Nephron progenitor cell (in vitro differentiated cells): ENCODE measurements at places on chromosomes 1 and 21.

DNA sequence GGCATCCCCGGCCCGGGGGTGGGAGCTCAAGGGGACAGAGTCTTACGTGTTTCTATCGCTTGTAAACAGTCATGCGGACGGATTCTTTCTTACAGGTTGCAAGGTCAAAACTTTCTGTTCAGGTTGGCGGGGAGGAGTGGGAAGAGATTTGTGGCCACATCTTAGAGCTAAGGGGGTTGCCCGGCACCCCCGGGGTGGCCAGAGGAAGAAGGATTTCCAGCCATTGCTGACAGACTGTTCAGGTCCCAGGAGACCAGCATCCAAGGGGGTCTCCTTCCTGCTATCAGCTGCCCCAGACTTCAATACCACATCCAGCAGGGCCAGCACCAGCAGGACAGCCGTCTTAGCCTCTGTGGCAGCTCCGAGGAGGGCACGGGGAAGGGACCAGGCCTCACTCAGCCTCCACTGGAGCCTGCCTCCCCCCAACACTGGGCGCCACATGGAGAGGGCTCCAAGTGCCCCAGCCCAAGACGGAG lies 52.0 kb downstream of the KIF21B start:
- peaks cover 10% of the 10 kb centered on the region for H3K36me3 ChIP-seq
- H3K27me3 ChIP-seq: peaks cover 9% of the 10 kb centered on the region
- no peak overlapping the region for H3K4me3 ChIP-seq
- peak overlapping the region; percentile 32 for H3K27ac ChIP-seq
- H3K4me1 ChIP-seq: peaks cover 11% of the 10 kb centered on the region

DNA sequence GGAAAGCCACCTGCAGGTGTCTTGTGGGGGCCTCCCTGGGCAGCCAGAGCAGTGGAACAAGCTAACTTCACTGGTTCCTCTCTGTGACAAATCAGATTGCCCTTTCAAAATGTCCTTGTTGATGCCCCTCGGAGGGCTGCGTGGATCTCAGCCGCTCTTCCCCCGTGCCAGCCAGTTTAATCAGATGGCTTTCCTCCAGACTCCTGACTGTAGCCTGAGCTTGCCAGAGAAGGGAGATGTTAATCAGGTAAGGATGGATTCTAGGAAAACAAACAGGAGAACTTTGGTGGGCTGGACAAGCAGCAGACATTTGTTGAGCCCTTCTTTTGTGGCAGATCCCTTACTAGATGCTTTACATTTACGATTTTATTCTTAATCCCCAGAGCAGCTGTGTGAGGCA lies 88.2 kb downstream of the DMRTA2 start:
- H3K4me1 ChIP-seq: no peaks in the 10 kb centered on the region
- H3K27ac ChIP-seq: no peak overlapping the region
- no peaks in the 10 kb centered on the region for H3K36me3 ChIP-seq

DNA sequence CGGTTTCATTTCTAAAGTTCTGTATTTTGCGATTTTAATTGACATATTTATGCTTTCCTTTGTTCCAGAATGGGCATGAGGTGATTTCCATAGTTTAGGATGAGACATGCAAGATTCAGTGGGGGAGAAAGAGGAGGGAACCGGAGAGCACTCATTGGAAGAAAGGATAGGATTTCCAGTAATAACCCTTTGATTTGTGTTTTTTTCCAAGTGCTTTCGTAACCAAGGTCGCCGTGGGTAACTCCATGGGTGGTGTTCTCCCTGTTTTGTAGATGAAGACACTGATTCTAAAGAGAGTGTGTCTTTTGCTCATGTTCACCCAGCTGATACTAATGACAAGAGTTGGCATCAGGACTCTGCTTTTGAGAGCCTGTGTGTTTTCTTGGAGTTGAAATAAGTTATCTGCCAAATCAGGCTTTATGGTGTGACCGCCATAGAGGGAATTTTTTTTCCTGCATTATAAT lies 170.1 kb downstream of the DHRS3 start:
- no peak overlapping the region for H3K27ac ChIP-seq
- H3K4me3 ChIP-seq: no peak overlapping the region
- no peak for DNase-seq
- no peaks in the 10 kb centered on the region for H3K27me3 ChIP-seq
- peaks cover 55% of the 10 kb centered on the region for H3K4me1 ChIP-seq

DNA sequence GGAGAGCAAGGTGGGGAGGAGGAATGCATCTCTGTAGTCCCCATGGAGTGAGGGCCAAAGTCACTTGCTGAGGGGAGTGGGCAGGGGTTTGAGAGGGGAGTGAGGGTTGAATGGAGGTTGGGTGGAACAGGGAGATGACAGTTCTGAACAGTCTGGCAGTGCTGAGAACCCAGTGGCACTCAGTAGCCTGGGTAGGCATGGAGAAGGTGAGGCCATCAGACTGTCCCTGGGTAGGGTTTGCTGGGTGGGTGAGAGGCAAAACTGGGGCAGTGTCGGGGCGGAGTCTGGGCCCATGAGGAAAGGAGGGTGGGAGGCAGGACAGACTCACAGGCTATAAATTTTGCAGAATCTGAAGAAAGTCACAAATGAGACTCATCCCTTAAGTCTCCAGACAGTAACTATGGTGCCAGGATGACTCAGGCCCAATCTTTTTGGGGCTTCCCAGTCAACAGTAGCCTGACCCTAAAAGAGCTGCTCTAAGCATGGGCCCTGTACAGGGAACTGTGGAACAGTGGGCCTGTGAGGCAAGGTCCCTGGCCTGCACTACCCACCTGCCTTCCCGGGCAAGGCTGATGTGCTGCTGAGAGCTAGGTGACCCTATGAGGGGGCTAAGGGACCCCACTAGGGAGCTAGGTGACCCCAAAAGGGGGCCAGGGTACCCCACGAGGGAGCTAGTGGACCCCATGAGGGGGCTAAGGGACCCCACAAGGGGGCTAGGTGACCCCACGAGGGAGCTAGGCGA lies 51.0 kb upstream of the DMRTB1 start:
- H3K27ac ChIP-seq: no peak overlapping the region
- H3K4me1 ChIP-seq: peaks cover 43% of the 10 kb centered on the region
- no peaks in the 10 kb centered on the region for H3K36me3 ChIP-seq
- H3K4me3 ChIP-seq: no peak overlapping the region
- peaks cover 7% of the 10 kb centered on the region for H3K27me3 ChIP-seq

- no peak overlapping the region for H3K4me3 ChIP-seq
- H3K27me3 ChIP-seq: peaks cover 4% of the 10 kb centered on the region
- H3K36me3 ChIP-seq: no peaks in the 10 kb centered on the region
- no peak for DNase-seq
- no peak overlapping the region for H3K27ac ChIP-seq
These were observed 26.2 kb downstream of the TCP10L start for GRCh38 chr21:32559006-32559610.

- no peak for DNase-seq
- H3K27ac ChIP-seq: no peak overlapping the region
- H3K4me1 ChIP-seq: no peaks in the 10 kb centered on the region
- H3K27me3 ChIP-seq: no peaks in the 10 kb centered on the region
- H3K36me3 ChIP-seq: no peaks in the 10 kb centered on the region
These were observed 287.9 kb downstream of the LRRIQ3 start for GRCh38 chr1:73910062-73910461.

DNA sequence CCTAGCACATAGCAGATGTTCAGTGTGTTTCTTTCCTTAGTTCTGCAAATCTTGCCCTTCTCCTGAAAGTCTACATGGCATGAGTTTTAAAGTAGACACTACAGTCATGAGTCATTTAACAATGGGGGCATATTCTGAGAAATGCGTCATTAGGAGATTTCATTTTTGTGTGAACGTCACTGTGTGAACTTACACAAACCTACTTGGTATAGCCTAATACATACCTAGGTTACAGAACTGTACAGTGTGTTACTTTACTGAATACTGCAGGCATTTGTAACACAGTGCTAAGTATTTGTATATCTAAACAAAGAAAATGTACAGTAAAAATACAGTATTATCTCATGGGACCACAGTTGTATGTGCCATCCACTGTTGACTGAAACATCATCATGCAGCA lies 10.0 kb downstream of the TTF2 start:
- no peaks in the 10 kb centered on the region for H3K27me3 ChIP-seq
- no peak overlapping the region for H3K4me3 ChIP-seq
- no peak for DNase-seq
- H3K27ac ChIP-seq: no peak overlapping the region

DNA sequence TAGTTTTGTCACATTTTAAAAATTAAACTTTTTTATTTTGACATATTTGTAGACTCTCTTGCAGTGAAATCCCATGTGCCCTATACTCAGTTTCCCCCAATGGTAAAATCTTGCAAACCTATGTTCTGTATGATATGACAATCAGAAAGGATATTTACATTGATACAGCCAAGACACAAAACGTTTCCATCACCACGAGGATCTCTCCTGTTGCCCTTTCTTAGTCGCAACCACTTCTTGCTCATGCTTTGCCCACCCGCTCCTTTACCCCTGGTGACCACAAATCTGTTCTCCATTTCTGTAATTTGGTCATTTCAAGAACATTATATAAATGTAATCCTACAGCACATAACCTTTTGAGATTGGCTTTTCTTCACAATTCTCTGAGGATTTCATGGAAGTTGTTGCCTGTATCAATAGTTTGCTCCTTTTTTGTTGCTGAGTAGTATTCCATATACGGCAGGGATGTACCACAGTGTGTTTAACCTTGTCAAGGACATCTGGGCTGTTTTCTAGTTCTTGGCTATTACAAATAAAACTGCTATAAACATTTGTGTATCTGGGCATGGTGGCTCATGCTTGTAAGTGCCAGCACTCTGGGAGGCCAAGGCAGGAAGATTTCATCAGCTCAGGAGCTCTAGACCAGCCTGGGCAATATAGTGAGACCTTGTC lies 14.0 kb upstream of the BATF3 start:
- no peaks in the 10 kb centered on the region for H3K36me3 ChIP-seq
- peaks cover 28% of the 10 kb centered on the region for H3K27me3 ChIP-seq
- H3K27ac ChIP-seq: no peak overlapping the region
- no peak for DNase-seq
- no peaks in the 10 kb centered on the region for H3K4me1 ChIP-seq
- H3K4me3 ChIP-seq: no peak overlapping the region

- H3K36me3 ChIP-seq: no peaks in the 10 kb centered on the region
- DNase-seq: no peak
- H3K4me1 ChIP-seq: no peaks in the 10 kb centered on the region
- H3K27me3 ChIP-seq: no peaks in the 10 kb centered on the region
- H3K4me3 ChIP-seq: no peak overlapping the region
These were observed 436.1 kb upstream of the ADAMTS5 start for GRCh38 chr21:27403011-27403410.

DNA sequence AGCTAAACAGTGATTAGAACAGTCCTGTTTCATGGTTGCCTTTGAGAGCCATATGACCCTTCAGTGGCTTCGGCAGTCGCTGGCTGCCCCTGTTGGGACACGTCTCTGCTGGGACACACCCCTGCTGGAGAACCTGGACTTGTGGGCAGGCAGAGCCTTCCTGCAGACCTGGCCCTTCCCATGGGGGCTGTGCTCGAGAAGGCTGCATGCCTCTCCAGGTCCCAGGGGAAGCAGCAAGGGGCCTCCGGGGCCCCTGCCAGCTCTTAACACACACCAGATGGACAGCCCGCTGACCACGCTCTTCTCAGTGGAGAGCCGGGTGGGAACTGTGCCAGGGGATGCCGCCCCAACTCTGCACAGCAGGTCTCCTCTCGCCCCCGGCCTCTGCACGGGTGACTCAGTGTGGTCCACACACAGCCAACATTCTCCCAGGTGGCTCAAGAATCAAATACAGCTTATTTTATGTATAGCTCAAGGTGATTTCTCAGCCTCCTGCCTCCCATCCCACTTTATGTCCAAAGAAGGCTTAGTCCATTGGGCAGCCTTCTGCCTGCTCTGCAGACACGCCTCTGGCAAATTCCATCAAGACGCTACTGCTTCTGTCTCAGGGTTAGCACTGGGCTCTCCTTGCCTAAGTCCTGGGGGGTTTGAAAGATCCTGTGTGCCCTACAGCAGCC lies 450.8 kb downstream of the KIF26B start:
- no peak for DNase-seq
- H3K27me3 ChIP-seq: no peaks in the 10 kb centered on the region
- no peak overlapping the region for H3K4me3 ChIP-seq
- peaks cover 79% of the 10 kb centered on the region for H3K4me1 ChIP-seq
- H3K36me3 ChIP-seq: peaks cover 33% of the 10 kb centered on the region

GRCh38 chr1:58057826-58058225 lies 488.7 kb downstream of the OMA1 start:
- DNase-seq: no peak
- no peaks in the 10 kb centered on the region for H3K4me1 ChIP-seq
- H3K27ac ChIP-seq: no peak overlapping the region
- no peaks in the 10 kb centered on the region for H3K36me3 ChIP-seq
- no peak overlapping the region for H3K4me3 ChIP-seq

- H3K36me3 ChIP-seq: no peaks in the 10 kb centered on the region
- DNase-seq: no peak
- H3K27me3 ChIP-seq: peaks cover 15% of the 10 kb centered on the region
- H3K27ac ChIP-seq: no peak overlapping the region
- H3K4me3 ChIP-seq: no peak overlapping the region
These were observed 132.9 kb downstream of the RNF220 start for GRCh38 chr1:44537956-44538355.

GRCh38 chr1:180154003-180154324 lies 705 bp upstream of the QSOX1 start:
- peaks cover 30% of the 10 kb centered on the region for H3K27me3 ChIP-seq
- H3K4me3 ChIP-seq: peak overlapping the region; percentile 94
- H3K4me1 ChIP-seq: peaks cover 41% of the 10 kb centered on the region
- no peak for DNase-seq
- H3K27ac ChIP-seq: no peak overlapping the region

DNA sequence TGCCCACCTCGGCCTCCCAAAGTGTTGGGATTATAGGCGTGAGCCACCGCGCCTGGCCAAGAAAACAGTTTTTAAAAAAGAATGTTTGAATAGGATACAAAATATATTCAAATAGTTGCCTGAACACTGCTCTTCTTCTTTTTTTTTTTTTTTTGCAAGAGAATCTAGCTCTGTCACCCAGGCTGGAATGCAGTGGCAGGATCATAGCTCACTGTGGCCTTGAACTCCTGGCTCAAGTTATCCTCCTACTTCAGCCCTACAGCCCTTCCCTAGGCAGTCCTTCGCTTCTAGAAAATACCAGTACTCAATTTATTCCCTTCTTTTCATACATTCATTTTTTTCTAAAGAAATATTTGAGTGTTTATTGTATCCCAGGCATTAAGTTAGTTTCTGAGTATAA lies 67.9 kb downstream of the OSBPL9 start:
- no peak overlapping the region for H3K4me3 ChIP-seq
- H3K27me3 ChIP-seq: no peaks in the 10 kb centered on the region
- H3K36me3 ChIP-seq: no peaks in the 10 kb centered on the region

DNA sequence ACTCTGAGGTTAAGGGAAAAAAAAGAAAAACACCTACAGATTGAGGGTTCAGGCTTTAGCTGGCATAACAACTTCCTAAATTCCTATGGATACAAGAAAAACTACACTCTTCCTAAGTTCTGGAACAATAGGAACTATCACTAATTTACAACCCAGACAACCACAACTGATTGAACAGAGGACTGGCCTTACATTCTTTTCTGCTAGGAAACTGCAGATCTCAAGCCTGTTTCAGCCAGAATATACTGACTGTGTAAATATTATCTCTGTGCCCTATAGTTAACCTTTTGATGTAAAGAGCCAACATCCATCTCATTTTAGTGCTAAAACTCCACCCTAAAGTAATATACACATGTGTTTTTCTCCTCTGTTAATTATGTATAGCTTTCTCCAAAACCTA lies 1186.5 kb upstream of the TMPRSS15 start:
- no peak for DNase-seq
- no peaks in the 10 kb centered on the region for H3K36me3 ChIP-seq
- no peak overlapping the region for H3K4me3 ChIP-seq
- H3K27ac ChIP-seq: no peak overlapping the region
- peaks cover 13% of the 10 kb centered on the region for H3K4me1 ChIP-seq

GRCh38 chr1:29695036-29695435 lies 458.7 kb downstream of the PTPRU start:
- H3K4me3 ChIP-seq: no peak overlapping the region
- H3K4me1 ChIP-seq: peaks cover 29% of the 10 kb centered on the region
- H3K36me3 ChIP-seq: peaks cover 6% of the 10 kb centered on the region
- H3K27me3 ChIP-seq: peaks cover 9% of the 10 kb centered on the region
- no peak for DNase-seq
